Chondrocyte (in vitro differentiated cells): ENCODE measurements at places on chromosomes 5 and 9.

- no peak for DNase-seq
These were observed 691 bp downstream of the DMXL1 start for GRCh38 chr5:119071561-119071995.

DNA sequence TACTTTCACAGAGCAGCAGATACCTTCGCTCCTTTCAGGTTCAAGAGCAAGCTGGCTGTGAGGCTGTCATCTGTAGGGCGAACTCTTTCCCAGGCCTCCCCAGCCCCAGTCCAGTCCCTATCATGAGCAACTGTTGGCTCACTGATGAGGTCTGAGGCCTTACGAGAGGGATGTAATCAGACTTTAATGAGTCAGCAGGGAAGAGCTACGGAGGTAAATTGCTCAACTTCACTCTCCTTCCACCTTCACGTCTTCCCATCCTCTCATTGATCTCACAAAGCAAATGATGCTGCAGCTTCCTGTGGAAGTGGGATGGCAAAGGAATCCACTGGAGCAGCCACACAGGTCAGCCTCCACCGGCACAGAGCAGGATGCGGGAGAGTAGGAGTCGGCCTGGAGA, 130.7 kb upstream of the TBCA start:
- no peak for DNase-seq

- no peak for DNase-seq
These were observed 261.9 kb downstream of the PBX3 start for GRCh38 chr9:126009047-126009446.

- no peak for DNase-seq
These were observed 12.7 kb upstream of the CCL27 start for GRCh38 chr9:34675048-34675714.

GRCh38 chr5:139426203-139426885, 13.0 kb downstream of the DNAJC18 start:
- no peak for DNase-seq

- DNase-seq = no peak
These were observed 434 bp downstream of the GLRX start for GRCh38 chr5:95822043-95822541.

GRCh38 chr5:1971944-1972343, 89.2 kb upstream of the IRX4 start:
- DNase-seq = no peak

GRCh38 chr5:133118741-133119140, 66.9 kb downstream of the HSPA4 start:
- DNase-seq = no peak

DNA sequence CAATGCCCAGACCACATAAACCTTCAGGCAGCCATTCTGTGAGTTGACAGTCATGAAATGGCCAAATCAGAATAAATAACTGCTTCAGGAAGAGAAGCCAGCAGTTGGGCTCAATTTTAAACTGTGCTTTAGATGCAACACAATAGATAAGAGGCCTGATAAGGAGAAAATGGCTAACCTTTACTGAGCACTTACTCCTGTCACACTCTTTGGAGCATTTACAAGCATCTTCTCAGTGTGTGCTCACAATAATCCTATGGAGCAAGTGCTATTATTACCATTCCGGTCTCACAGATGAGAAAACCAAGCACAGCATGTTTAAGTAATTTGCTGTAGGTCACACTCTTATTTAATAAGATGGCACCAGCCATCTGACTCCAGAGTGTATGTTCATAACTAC, 11.5 kb upstream of the SH3RF2 start:
- DNase-seq = no peak

GRCh38 chr9:19787672-19788071, 1.2 kb downstream of the SLC24A2 start:
- no peak for DNase-seq

DNA sequence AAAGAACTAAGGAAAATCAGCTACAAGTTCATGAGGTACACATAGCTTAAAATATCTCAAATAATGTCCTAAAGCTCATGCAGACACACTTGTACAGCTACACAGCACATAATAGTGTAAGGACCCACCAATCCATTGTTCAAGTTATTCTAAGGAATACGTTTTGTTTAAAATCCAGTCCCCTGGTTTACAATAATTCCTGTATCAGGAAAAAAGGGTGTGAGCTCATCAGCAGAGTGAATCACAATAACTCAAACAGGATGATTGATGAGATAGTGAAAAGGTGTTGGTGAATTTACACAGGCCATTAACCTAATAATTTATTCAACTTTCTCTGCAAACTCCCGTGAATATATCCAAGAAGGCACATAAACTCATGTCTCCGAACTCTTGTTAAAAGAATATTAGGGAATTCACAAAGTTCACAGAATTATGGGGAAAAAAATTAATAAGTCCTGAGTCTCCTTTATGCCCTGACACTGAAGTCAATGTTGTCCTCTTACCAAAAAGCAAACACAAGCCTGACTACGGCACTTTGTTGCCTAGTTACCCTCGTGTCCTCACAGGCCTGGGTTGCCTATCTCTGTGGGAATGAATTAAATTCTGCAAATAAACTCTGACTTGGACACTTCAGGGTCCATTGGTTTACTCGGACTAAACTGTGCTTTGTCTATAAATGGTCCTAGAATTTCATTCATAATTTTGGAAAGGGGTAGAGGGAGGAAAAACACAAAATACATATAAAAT, 142.8 kb upstream of the PDE4D start:
- DNase-seq = no peak

- no peak for DNase-seq
These were observed 62.5 kb upstream of the PLPP1 start for GRCh38 chr5:55597014-55597981.

- no peak for DNase-seq
These were observed 150.0 kb upstream of the VCAN start for GRCh38 chr5:83321483-83322055.

DNA sequence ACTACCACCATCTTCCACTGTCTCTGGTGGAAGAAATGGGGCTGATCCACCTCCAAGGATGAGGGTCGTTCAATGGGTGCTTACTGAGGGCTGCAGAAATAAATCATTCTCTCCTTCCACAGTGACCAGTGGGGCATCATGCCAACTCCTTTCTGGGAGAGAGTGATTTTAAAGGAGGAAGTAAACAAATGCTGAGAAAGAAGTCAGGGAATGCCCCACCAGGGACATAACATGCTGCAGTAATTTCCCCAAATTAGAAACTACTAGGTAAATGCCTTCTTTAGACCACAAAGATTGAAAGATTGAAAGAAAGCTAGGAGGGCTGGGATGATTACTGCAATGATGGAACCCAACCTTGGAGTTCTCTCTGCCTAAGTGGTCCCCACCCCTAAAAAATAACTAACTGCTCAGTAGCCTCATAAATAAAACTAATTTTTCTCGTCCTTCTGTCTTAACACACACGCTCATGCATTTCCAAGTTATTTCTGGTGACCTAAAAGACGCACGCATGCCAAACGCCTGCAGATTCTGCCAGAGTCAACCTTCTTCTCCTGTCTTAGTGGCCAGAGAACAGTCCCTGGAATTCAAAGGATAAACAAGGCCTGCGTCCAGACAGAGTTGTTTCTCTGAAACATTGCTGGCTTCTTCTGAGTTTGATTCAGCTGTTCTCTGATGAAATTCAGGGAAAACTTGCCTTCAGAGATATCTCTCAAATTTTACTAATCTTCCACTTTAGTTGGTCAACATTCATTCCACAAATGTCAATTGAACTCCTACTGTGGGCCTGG, 250.0 kb downstream of the NR3C1 start:
- no peak for DNase-seq

- DNase-seq = no peak
These were observed 39.6 kb downstream of the STK10 start for GRCh38 chr5:172148381-172148780.

DNA sequence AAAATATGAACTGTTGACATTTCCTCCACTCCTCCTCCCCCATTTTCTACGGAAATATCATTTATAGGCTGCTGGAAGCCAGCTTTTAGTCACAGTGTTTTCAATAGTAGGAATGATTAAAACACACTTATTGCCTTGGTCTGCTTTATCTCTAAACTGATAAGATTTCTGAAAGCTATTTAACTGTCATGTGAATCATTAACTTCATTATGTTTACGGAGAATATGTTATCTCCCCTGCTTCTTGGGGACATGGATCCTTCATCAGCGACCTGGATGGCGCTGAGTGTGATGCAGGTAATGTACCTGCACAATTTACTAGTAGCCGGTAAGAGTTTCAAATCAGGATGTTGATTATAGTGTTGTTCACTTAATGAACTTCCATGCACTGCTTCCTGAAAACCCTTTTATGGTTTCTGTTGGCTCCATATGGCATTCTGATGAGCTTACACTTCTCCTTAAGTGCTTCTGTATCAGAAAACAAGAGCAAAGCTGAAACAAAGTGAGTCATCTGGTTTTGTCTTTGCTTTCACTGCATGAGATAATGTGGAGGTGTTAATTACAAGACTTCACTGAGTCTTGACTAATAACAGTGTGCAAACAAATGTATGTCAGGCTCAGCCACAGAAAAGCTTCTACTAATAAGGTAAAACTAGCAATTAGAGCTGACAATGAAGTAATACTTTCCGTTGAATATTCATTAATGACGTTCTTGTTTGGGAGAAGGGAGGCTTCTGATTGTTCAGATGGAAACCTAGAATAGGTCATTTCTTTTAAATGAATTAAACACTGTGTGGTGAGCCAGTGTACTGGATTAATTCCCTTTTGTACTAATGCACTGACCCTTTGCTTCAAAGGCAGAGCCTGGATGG, 162.4 kb upstream of the ZNF608 start:
- no peak for DNase-seq

- DNase-seq = no peak
These were observed 36.6 kb upstream of the VCAN start for GRCh38 chr5:83434946-83435345.

- no peak for DNase-seq
These were observed 48.1 kb downstream of the CFAP90 start for GRCh38 chr5:7802855-7803254.

DNA sequence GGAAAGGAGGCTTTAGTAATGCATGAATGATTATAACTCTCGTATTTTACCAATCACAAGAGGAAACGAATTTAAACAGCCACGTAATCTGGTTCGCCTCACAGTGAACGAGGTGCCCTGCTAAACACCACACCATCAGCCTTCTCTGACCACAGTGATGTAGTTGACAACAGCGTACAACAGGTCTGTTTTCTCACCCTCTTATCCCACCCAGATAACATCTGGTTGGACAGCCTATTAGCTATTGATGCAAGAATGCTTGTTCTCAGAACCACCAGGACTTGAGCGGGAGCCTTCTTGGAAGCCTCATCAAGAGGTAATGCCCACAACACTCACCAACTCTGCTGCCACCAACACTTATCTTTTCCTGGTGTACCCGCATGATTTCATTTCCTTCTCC, 23.3 kb downstream of the SLC1A3 start:
- DNase-seq = no peak

DNA sequence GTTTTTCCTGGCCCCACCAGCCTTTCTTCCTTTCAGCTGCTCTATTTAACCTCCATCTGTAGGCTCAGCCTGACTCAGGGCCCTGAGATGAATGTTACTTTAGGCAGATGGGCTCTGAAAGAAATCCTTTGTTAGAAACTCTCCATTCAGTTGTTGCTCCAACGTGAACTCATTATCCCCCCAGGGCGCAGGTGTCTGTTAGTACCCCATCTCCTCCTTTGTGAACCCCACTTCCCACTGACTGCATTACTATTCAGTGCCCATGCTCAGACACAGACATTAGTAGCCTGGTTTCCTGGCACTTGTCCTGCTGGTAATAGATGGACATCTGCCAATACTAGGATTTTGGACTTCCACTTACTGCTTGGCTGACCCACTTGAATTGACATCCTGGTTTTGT, 1271.6 kb downstream of the PTPRD start:
- DNase-seq = no peak

GRCh38 chr5:6749026-6749716, 35.9 kb downstream of the TENT4A start:
- DNase-seq = no peak

GRCh38 chr5:72366324-72366976, 46.3 kb downstream of the PTCD2 start:
- no peak for DNase-seq

DNA sequence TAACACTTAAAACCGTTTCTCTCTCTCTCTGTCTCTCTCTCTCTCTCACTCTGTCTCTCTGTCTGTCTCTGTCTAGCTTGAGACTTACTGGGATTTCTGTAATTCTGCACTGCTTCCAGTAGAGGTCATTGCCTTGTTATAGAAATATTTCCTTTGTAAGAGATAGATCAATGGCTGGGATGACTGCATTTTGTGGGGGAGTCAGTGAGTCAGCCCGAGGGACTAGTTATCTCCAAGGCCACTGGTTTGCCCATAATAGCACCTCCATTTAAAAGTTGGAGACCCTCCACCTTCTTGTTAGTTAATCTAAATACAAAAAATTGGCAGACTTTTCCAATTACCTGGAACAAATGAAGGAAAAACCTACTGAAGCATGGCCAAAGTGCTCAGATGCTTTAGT, 547.2 kb downstream of the LRRC70 start:
- no peak for DNase-seq

GRCh38 chr9:2645569-2645968, 24.0 kb downstream of the VLDLR start:
- no peak for DNase-seq

- DNase-seq = no peak
These were observed 140.8 kb downstream of the BARX1 start for GRCh38 chr9:93814077-93814956.

DNA sequence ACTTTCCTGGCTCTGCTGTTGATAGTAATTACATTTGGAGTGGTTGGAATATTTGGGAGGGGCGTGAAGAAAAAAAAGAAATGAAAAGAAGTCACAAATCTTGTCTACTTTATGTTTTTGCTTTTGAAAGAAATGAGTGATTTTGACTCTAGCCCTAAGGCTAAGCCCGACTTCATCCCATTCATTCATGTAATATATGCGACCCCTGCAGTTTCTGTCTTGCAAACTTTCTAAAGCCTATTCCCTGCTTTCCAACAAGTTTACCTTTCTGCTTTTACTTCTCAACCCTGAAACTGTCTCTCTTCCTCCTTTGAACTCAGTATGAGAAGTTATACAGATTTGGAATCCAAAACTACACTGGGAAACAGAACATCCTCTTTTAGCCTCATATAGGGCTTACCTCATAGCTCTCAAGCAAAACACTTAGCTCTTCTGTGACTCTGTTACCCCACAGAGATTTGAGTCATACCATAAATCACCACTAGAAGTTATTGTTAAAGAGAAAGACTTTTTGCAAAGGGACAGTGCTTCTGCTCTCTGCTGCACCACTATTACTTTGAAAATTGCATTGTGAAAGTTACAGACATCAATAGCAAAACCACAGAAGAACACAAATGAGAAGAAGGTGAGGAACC, 1.6 kb downstream of the CFAP95 start:
- no peak for DNase-seq
